ENCODE measurements at places on chromosomes 1 and 21.

DNA sequence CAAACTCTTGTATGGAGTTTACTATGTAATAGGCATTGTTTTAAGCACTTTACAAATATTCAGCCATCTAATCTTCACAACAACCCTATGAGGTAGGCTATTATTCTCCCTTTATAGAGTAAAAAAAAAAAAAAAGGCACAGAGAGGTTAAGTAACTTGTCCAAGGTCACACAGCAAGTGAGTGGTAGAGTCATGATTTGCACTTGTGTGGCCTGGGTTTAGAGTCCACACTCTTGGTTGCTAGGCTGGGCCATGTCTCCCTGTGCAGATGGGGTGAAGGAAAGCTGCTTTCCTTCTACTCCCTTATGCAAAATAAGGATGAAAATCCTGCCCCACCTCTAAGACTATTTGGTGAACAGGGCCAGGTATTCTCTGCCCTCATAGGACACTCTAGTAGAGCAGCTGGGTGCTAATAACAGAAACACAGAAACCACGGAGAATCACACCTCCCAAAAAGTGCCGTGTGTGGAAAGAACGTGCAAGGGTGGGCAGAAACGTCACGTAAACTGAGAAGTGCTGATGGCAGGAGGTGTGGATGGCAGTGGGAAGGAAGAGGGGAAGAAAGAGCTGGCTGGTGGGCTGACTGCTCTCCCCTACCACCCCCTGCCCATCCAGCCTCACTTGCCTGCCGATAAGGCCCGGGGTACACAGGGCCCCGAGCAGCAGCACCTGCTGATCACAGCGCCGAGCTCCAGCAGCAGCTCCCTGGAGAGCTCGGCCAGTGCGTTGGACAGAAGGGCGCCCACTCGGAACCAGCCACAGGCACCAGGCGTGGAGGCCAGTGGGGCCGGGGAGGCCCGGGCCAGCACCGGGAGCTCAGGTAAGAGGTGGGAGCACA is 28.3 kb upstream of the VPS13D start:
- DNase-seq = peak; percentile 40

- no peak for DNase-seq
These were observed 50.5 kb downstream of the ADGRL2 start for GRCh38 chr1:81851217-81851616.

DNA sequence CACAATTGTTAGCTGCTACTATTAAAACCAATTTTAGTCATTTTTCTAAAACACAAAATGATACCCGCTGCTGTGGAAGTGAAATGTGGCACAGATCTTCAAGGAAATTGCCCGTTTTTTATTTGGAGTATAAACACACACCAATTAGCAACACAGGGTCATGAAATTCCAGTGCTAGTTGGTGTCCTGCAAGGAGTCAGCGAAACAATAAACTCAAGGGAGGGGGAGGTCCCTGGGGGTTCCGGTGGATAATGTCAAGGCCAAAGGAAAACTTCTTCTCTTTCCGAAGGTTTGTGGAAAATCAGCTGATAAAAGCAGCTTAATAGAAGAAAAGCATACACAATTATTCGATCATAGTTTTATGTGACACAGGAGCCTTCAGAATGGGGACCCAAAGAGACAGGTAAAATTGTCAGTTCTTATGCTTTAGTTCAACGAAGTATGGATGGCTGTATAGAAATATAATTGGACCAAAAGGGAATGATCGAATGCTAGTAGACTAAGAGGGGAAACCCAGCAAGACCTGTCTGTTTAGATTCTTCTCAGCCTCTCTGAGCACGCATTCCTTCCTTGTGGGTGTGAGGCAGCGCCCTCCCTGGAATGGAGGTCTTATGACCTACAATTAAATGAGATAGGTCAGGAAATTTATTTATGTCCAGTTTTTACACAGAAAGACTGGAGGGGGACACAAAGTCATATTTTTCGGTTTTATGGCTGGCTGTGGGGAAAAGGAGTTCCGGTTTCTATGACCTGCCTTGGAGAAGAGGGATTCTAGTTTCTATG is 65.9 kb downstream of the KCNK1 start:
- DNase-seq = no peak

DNA sequence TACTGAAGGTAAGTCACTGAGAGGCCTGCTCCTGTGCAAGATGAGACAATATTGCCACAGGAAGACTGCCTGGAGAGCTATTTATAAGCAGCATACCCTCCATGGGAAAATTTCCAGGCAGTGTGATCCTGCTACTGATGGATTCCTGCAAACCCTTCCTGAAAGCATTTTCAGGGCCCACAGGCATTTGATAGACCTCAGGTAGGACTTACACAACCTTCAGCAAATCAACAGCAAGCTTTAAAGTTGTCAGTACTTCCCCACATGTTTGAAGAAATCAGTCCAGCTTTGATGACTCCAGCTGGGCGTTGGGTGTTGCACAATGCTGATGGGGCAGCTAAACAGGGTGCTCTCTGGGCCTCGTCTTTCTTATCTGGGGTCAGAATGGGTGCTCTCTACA is 108.8 kb downstream of the PLXNA2 start:
- no peak for DNase-seq

DNA sequence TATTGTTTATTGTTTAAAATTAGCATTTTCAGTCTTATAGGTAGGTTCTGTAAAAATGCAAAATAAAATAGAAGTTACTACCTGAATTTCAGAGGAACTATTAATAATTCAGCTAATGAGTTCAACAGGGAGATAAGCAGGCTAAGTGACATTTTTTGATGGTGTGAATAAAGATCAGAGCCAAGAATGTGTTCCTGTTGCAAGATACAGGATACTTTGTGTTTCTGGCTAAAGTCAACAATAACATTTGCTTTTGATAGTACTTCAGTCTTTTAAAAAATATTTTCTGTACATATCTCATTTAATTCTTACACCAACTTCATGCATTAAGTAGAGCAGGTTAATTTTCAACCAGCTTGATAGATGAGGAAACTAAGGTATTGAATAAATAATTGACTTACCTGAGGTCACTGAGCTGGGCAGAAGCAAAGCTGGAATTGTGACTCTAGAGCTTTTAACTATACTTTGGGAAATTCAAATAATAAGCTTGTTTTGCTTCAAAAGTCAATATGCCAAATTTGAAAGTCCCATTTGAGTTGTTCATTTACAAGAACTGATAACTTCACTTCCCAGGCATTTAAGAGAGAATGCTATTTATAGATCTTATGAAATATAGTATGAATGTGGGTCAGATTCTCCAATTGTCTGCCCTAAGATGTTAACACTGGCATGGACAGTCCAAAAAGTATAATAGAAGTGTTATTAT is 6.0 kb downstream of the GORAB start:
- DNase-seq = no peak

- DNase-seq = no peak
These were observed 268.8 kb downstream of the ST6GALNAC3 start for GRCh38 chr1:76343356-76343755.

- DNase-seq = no peak
These were observed 81.4 kb upstream of the CNIH3 start for GRCh38 chr1:224534731-224535130.

GRCh38 chr1:64235181-64235580 is 31.8 kb downstream of the UBE2U start:
- DNase-seq = no peak

DNA sequence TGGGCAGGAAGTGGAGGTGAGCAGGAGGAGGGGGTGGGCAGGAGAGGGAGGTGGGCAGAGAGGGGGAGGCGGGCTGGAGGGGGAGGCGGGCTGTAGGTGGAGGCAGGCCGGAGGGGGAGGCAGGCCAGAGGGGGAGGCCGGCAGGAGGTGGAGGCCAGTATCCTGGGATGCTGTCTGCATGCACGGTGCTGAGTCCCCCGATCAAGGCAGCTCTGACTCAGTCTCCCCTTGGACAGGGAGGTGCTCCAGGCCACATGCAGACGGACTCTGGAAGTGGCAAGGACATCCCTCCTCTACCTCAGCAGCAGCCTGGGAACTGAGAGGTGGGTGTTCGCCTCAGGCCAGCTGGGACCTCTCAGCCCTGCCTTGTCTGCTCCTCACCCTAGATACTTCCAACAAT is 9.9 kb downstream of the IKBKE start:
- DNase-seq = no peak

DNA sequence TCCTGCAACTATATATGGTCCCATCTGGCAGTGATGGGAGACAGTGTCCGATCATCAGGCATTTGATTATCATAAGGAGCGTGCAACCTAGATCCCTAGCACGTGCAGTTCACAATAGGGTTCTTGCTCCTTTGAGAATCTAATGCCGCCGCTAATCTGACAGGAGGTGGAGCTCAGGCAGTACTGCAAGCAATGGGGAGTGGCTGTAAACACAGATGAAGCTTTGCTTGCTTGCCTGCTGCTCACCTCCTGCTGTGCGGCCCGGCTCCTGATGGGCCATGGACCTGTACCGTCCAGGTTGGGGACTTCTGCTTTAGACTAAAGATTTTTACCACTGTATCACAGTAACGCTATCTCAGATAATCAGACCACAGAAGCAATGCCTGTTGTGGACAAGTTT is 63.8 kb downstream of the TGFB2 start:
- DNase-seq = no peak

- no peak for DNase-seq
These were observed 133.1 kb upstream of the KIAA1614 start for GRCh38 chr1:180779584-180779983.

DNA sequence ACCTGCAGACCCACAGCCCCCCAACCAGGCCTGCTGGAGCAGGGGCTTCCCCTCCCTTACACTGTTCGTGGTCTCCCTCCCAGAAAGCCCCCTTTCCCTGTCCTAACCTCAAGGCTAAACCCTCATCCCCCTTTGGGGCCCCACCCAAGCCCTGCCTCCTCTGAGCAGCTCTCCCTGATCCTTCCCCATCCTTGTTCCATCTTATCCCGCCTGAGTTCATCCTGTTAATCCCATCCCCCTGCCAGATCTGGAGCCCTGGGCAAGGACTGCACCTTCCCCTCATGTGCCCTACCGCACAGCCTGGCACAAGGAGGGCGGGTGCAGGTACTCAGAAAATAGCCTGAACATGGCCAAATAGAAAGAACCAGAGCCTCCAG is 6.9 kb upstream of the TNNT2 start:
- DNase-seq = no peak

DNA sequence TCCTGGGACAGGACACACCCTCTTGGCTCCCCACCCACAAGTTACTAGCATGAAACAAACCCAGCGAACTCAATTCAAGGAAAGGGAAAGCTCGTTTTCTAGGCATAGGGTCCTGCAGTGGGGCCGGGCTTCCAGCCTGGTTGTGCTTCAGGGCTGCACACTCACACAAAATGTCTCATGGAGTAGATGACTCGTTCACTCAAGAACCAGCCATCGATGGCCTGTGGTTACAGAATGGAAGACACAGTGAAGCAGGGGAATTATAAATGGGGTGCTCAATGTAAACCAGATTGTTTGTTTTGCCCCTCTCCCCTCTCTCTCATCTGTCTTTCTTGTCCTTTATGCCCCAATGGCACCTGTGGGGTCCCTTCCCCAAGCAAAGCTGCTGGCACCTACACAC is 56.0 kb upstream of the COX20 start:
- no peak for DNase-seq

DNA sequence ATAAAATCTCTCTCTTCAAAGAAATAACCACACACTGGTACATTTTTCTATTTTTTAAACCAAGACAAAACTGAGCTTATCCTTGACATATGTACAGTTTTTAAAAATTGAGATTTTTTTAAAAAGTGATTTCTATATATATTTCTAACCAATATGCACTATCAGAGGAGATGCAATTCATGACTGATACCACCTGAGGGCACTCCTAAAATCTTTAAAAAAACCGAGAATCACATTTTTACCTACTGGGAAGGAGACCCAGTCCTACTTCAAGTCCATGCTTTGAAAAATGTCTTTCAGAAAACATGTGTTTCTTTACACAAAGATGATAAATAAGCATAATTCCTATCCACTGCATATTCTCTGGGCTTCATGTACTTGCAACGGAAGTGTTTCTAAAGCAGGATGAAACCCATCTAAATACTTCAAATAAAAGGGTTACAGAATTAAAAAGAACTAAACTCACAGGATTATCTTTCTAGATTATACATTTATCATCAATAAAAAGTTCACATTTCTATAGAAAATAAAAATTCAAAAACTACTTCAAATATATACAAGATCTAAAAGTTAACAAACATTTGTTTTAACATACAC is 98.6 kb downstream of the ENAH start:
- DNase-seq = no peak

- DNase-seq = no peak
These were observed 51.0 kb downstream of the KCNK2 start for GRCh38 chr1:215133532-215133931.

GRCh38 chr1:46166521-46167462 is 8.1 kb upstream of the TSPAN1 start:
- peak; percentile 57 for DNase-seq

GRCh38 chr1:151893176-151893924 is 16.0 kb downstream of the THEM4 start:
- DNase-seq = no peak

DNA sequence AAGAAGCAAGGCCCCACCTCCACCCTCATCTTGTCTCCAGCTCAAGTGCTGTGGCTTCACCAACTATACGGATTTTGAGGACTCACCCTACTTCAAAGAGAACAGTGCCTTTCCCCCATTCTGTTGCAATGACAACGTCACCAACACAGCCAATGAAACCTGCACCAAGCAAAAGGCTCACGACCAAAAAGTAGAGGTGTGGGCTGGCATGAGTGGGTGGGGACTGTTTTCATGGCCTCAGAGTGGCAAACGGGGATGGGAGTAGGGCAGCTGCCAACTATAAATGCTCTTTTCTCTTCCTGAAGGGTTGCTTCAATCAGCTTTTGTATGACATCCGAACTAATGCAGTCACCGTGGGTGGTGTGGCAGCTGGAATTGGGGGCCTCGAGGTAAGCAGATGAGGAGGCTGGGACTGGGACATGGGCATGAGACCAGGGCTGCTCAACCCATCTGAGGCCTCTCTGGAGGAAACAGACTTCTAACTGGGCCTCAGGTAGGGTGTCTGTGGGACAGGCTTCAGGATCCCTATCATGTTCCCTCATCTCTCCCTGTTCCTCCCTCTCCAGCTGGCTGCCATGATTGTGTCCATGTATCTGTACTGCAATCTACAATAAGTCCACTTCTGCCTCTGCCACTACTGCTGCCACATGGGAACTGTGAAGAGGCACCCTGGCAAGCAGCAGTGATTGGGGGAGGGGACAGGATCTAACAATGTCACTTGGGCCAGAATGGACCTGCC is 8.8 kb upstream of the P3R3URF start:
- DNase-seq = peak; percentile 79

DNA sequence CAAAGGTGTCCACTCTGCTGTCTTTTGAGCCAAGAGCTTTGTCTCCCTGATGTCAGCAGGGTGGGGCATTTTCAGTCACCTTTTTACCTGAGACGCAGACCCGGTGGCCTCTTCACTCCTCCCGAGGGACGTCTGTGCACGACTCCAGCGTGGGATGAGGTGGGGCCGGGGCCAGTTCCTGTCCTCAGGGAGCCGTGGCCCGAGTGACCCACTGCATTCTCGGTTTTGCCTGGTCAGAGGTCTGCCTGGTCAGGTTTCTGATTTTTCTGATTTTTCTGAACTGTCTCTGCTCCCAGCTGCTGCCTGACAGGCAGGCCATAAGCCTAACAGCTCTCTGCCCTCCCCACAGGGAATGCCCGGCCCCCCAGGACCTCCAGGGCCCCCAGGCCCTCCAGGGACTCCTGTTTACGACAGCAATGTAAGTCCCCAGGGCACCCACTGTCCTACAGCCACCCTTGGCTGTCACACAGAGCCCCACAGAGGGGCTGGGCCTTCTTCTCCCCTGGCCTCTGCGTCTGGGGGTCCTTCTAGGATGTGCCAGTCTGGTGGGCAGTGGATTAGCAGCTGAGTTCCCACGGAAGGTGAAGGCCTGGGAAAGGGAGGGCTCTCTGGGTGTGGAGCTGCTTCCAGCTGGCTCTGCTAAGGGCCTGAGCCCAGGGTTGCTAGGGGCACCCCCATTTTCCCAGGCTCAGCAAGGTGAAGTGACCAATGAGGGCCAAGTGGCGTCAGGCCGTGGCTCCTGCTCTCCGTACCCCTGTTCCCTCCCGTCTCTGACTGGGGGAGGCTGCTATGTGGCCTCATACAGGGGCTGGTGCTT is 45.9 kb downstream of the SLC19A1 start:
- DNase-seq = no peak

Measured in stimulated activated CD4-positive, alpha-beta T cell treated with anti-CD3 and anti-CD28 coated beads, Interleukin-2, amount 100 ng/mL, for 24 hours (primary cell).